Foreskin fibroblast (primary cell): ENCODE measurements at places on chromosomes 7 and 10.
A peak's percentile ranks its signal among the peaks of the same experiment; 100 is the strongest.

DNA sequence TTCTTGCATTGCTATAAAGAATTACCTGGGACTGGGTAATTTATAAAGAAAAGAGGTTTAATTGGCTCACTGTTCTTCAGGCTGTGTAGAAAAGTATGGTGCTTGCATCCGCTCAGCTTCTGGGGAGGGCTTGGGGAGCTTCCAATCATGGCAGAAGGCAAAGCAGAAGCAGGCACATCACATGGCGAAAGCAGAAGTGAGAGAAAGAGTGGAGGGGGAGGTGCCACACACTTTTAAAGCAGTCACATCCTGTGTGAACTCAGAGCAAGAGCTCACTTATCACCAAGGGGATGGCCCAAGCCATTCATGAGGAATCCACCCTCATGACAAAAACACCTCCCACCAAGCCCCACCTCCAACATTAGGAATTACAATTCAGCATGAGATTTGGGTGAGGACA is 303.5 kb downstream of the OTUD1 start:
- no peak for DNase-seq

DNA sequence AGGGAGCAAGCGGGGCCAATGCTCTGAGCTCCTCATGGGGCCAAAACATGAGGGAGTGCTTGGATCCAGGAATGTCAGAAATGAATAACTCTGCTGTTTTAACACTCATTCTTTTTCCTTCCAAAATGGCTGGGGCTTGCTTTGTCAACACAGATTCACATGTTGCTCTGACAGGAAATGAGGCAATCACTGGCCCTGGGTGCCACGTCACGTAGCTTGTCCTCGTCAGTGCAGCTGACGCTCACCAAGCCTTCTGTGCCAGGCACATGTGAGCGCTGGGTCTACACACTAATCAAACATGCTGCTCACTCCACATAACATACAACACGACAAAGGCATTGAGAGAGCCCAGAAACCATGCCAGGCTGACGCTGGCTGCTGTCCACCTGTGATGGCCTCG is 198.9 kb downstream of the WDR37 start:
- no peak for DNase-seq

GRCh38 chr7:156560075-156560474 is 80.5 kb upstream of the RNF32 start:
- DNase-seq: no peak

GRCh38 chr7:37390114-37390513 is 58.5 kb downstream of the ELMO1 start:
- DNase-seq: no peak

GRCh38 chr7:38163671-38164070 is 14.4 kb upstream of the STARD3NL start:
- no peak for DNase-seq

DNA sequence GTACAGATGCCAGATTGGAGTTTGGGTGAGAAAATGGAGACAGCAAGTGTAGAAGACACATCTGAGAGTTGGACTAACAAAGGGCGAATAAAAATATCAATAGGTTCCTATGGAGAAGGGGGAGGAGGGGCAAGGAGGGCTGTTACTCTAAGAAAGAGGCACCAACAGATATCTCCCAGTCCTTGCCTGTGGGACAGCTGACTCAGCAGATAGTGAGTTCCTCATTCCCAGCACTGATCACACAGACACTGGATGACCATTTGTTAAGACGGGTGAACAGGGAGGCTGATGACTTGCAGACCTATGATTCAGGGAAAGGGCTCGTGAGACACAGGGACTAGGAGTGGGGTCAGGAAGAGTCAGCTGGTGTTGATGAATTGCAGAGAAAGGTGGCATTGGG is 5.7 kb upstream of the PRR15 start:
- no peak for DNase-seq

DNA sequence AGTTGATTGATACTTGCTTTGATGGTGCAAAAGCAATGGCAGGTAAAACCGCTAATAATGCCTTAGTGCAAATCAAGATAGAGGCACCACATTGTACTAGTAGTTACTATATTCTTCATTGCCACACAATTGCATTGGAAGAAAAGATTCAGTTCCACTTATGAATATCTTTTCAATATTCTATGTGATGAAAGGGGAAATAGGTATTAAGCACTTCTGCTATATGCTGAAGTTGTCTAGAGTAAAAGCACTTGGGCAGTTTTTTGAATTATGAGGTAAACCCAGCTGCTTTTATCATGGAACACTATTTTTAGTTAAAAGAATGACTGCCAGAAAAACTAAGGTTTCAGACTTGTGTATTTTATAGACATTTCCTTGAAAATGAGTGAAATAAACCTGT is 15.5 kb downstream of the ENTPD7 start:
- DNase-seq: no peak

GRCh38 chr10:112721080-112721698 is 228.9 kb upstream of the TCF7L2 start:
- DNase-seq: peak; percentile 64

GRCh38 chr7:131370523-131370968 is 42.9 kb downstream of the MKLN1 start:
- peak; percentile 39 for DNase-seq

GRCh38 chr7:101625031-101625791 is 3.9 kb downstream of the MYL10 start:
- no peak for DNase-seq

GRCh38 chr10:79378647-79379511 is 31.6 kb downstream of the PPIF start:
- DNase-seq: no peak

DNA sequence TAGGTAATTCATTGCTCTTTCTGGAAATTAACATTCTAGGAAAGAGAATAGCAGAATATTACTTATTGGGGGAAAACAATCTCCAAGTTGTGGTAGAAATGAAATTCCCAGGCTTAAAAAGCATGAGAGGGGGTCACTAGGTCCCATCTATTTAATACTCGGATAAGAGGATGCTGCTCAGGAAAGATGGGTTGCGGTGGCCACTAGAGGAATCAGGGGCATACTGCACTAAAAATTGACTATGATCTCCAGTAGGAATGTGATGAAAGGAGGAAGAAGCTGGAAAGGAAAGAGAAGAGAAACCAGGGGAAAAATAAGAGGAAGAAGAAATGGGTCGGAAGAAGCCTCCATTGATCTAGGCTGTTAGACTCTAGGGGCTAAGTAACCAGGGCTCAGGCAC is 192.8 kb downstream of the GPAM start:
- DNase-seq: no peak

DNA sequence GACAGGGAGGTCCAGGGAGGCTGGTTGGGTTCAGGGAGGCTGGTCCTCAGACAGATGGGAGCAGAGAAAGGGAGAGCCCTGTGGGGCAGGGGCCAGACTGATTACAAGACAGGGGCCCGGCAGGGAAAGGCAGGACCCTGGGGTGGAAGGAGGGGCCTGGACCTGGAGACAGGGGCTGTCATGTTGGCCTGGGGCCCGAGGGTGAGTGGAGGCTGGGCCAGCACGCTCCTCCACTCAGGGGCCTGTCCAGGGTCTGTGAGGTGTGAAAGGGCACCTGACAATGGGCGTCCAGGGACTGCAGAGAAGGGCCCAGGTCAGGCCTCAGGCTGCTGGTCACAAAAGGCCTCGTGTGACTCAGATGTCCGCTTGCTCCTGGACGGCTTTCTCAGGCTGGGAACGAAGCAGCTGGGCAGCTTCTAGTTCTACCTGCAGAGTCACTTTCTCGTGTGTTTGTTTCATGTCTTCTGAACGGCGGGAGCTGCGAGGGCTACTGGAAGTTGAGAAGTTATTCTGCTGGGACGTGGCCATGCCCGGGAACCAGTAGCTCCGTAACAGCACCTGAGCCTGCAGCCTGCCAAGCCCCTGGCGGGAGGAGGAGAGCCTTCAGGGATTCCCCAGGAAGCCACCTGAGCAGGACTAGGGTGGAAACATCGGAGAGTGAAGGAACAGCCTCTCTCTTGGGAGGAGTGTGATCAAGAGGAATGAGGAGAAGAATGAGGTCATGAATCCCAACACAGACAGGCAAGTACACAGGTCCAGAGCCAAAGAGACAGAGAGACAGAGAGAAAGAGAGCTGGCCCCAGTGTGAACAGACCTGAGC is 65.8 kb downstream of the KLF6 start:
- no peak for DNase-seq

DNA sequence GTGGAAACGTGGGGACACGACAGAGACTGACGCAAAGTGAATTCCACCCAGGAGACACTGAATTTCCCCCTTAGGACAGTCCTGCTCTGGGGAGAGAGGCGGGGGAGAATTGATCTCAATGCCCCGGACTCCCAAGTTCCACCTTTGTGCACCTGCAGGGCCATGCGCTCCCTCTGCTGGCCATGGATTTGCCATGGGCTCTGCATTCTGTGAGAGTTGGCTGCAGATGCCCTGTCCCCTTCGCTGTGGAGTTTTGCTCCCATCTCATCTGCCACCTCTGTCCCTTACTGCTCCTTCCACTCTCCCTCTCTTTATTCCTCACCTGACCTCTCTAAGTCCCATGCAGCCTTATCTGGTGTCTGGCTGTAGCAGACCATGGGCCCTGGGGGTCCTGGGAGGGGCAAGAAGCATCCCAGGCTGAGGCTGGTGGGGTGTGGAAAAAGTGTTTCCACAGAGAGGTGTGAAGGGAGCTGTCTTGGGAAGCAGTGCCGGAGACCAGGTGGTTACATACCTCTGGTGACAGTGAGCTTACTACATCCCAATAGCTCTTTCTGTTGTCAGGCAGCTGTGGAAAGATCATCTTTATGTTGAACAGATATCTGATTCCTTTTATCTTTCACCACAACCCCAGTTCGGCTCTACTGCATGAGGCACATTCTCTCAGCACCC is 14.3 kb downstream of the GHRHR start:
- DNase-seq: peak; percentile 64

GRCh38 chr7:137110091-137110509 is 233.4 kb downstream of the PTN start:
- DNase-seq: peak; percentile 65

DNA sequence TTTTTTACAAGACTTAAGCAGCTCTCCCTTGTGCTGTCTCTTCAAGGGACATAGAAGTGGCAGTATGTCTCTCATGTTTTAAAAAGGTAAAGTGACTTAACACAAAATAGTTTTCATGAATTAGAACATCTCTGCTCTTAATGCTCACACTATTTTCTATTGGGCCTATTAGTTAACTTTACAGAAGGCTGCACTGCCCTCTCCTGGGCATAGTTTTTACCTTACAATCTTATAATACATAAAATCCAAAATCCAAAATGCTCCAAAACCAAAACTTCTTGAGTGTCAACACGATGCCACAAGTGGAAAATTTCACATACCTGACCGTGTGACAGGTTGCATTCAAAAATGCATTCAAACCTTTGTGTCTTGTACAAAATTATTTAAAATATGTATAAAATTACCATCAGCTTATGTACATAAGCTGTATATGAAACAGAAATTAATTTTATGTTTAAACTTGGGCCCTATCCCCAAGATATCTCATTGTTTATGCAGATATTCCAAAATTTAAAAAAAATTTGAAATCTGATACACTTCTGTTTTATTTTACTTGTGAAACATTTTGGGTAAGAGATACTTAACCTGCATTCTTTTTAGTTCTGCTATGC is 25.8 kb downstream of the TES start:
- no peak for DNase-seq

GRCh38 chr10:76881477-76882220 is 756.0 kb downstream of the KCNMA1 start:
- peak; percentile 94 for DNase-seq

DNA sequence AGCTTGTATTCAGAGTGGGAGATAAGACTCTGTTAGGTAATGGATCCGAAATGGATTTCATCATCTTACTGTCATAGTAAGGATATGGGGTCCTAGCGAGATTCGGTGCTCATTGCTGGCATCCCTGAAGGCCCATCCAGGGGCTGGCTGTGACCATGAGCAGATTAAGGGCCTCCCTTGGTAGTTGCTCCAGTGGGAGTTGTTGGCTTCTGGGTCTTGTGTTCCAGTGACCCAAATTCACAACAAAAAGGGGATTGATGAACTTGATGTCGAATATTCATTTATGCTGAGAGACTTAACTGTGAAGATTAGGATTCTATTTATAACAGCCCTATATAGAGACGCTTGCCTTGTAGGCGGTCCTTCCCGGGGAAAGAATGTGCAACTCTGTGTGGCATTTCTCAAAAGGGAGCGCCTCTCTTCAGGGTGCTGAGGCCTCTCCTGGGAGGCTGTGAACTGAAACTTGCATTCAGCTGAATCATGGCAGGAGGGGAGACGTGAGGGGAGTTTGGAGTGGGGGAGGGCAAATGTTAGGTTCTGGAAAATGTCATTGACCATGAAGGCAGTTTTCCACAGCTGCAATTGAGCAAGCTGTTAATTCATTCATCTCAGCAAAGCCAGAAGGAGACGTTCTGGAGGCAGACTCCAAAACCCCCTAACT is 233.1 kb upstream of the FZD8 start:
- peak; percentile 30 for DNase-seq

GRCh38 chr7:150962553-150963399 is 15.3 kb downstream of the KCNH2 start:
- DNase-seq: no peak

GRCh38 chr7:50268223-50268622 is 36.3 kb upstream of the IKZF1 start:
- no peak for DNase-seq

GRCh38 chr10:5284311-5285057 is 80.3 kb upstream of the UCN3 start:
- peak; percentile 39 for DNase-seq

- no peak for DNase-seq
These were observed 86.8 kb downstream of the C10orf90 start for GRCh38 chr10:126583552-126584200.

DNA sequence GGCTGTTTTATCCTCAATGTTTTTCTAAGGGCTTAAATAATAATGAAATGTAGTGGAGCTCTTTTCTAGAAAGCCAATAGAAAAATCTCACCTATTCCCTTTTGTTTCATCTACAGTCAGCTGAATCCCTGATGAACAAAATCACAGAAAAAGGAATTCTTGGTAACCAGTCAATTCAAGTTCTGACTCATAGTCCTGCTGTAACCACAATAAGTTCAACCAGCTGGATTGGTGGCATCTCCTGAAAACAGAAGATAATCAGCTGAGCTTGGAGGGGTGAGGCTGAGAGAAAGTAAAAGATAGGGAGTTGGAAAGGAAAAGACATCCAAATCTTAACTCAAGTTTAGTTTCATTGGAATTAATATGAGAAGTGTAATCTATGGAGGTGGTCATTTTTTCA is 772.1 kb downstream of the CCSER2 start:
- DNase-seq: no peak

DNA sequence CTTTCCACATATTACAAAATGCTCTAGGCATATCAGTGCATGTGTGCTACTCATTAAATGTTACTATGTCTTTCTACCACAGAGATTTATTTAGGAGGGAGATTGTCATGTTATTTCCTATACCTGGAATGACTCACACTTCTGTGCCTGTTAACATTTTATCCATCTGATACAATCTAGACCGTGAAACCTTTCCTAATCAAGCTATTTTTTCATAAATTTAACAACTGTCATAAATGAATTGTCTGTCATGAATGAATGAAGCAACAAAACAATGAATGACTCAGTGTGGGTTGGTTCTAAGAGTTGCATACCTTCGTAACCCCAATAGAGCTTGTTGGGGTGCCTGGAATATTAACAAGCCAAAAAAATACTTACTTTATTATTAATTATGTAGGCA is 554.3 kb downstream of the GRM8 start:
- DNase-seq: no peak
